ENCODE measurements at places on chromosomes 12 and 14.

GRCh38 chr12:121738340-121738858, 25.8 kb downstream of the TMEM120B start:
- no peak for DNase-seq

- no peak for DNase-seq
Observed at GRCh38 chr12:19462406-19462805, 23.1 kb downstream of the AEBP2 start.

GRCh38 chr12:20101046-20101445, 267.3 kb upstream of the PDE3A start:
- DNase-seq: no peak

DNA sequence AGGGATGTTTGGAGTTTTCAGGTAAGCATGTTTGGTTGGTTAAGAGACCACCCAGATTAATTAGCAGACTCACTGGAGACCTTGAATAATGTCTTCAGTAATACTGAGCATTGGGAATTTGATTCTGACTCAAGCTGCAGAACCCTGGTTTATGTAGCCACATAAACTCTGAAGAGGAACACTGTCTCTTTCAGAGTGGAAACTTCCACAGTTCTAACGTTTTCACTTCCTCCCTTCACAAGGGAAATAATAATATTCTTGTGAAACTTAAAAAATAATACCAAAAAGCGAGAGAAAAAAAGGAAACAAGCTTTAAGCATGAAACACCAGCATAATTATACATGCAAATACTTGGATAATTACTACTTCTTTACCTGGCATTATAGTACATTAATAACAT, 40.0 kb upstream of the ST8SIA1 start:
- DNase-seq: no peak

DNA sequence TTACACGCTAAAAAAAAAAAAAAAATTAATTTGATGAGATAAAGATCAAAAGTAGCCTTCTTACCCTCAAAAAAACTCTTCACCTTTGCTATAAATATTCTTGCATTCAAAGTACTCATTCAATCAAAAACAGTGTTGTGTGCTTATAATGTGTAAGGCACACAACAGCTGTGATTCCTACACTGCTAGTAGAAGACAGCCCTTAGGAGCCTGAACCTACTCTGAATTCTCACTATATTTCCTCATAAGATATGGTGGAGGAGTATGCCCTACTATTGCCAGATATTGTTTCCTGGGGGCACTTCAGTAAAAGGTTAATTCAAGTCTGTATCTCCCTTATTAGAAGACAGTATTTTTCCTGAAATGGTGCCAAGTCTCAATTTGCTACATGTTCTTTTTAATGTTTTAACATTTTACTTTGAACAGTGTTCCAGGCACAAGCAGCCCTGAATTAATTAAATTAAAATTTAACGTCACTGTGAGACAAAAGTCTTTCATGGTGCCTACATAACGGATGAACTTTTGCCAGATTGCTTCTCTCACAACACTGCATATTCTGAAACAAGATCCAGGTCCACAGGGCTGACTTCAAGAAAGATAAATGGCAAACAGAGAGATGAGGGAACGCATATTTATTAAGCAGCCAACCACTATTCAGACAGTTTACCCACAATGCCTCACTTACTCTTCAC, 19.3 kb downstream of the PPP2R5E start:
- DNase-seq: no peak

DNA sequence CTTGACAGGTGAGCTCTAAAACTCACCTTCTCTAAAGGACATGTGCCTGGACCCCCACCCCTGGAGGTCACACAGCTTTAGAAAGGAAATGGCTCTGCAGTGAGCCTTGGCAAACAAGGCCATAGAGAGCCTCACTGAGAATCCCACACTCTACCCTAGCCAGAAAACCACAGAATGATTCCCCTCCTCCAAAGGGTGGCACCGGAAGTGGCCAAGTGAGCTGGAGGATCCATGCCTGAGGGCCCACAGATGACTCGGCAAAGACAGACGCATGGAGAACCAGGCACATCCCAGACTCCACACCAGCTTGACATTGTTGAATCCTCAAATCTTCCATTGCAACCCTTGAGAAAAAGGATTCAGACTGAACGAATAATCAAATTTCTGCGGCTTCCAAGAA, 54.2 kb upstream of the PTHLH start:
- no peak for DNase-seq

GRCh38 chr12:212415-212714, 1.6 kb downstream of the SLC6A12 start:
- no peak for DNase-seq

DNA sequence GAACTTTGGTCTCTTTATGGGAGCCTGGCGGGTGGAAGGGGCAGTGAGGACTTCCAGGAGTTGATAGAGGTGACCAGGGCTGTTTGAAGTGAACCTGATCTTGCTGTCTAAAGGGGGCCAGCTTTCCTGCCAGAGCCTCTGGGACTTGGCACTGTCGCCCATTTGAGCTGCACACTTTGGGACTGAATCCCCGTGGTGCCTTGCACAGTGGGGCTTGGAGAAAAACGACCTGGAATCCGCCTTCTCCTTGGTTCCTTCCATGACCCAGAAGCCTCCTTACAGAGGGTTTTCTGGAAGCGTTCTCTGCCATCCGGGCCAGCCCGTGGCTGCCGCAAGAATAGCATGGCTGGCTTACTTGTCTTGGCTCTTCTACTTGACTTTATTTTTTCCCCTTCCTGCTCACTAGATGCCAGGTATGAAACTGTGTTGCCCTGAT, 2.0 kb downstream of the RFLNA start:
- DNase-seq: no peak

- DNase-seq: peak; percentile 99
Observed at GRCh38 chr12:115916910-115917668, 360.4 kb downstream of the MED13L start.

- DNase-seq: no peak
Observed at GRCh38 chr12:12378616-12379015, 21.7 kb downstream of the BORCS5 start.

Measured in H1 (cell line).